ENCODE measurements at places on chromosomes 5 and 9. TPM values are rescaled to one million over a fixed set of nuclear protein-coding genes. Genes with fewer than 3 reads are reported as not detected.

DNA sequence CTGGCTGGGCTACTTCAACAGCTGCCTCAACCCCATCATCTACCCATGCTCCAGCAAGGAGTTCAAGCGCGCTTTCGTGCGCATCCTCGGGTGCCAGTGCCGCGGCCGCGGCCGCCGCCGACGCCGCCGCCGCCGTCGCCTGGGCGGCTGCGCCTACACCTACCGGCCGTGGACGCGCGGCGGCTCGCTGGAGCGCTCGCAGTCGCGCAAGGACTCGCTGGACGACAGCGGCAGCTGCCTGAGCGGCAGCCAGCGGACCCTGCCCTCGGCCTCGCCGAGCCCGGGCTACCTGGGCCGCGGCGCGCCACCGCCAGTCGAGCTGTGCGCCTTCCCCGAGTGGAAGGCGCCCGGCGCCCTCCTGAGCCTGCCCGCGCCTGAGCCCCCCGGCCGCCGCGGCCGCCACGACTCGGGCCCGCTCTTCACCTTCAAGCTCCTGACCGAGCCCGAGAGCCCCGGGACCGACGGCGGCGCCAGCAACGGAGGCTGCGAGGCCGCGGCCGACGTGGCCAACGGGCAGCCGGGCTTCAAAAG lies 36.9 kb upstream of the TTC1 start:
- no peak for DNase-seq

GRCh38 chr5:135145985-135146384 lies 112.0 kb upstream of the PITX1 start:
- DNase-seq, result no peak

DNA sequence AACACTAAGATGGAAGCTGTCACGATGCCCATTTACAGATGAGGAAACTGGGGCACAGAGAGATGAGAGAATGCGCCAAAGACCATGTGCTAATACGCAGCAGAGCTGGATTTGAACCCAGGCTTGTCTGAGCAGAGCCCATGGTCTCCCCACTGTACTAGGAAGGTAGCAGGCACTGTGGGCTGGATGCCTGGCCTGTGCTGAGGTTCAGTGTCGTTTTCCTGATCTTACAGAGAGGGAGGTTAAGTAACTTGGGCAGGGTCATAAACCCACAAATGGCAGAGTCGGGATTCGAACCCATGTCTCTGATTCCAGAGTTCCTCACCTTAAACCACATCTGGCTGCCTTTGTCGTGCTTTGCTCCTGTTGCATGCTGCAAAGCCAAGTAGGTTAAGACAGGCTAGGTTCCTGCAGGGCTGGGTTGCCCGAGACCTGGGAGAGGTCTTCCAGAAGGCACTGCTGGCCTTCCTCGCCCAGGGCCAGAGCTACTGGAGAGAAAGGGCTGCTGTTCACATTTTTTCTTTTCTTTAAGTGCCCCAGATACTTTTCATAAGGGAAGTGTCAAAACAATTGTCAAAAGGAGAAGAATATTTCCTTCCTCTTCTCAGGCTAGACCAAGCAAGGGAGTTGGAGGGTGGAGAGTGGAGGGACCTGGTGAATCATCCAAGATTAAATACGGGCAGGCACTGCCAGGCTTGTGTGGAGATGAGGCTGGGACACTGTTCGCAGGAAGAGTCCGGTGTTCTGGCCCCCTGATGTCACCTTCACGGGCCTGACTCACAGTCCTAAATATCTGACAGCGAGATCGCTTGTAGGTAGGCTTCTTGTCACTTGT lies 3.2 kb downstream of the NEK6 start:
- no peak for DNase-seq

GRCh38 chr5:148342371-148343045 lies 7.1 kb downstream of the SPINK9 start:
- DNase-seq, result no peak

GRCh38 chr5:107470295-107470582 lies 200.5 kb downstream of the EFNA5 start:
- no peak for DNase-seq

GRCh38 chr5:178114325-178115135 lies 1.2 kb downstream of the N4BP3 start:
- no peak for DNase-seq

- DNase-seq, result no peak
Observed at GRCh38 chr5:126366199-126366560, 57.0 kb upstream of the GRAMD2B start.

GRCh38 chr5:7610531-7611177 lies 214.7 kb downstream of the ADCY2 start:
- no peak for DNase-seq

DNA sequence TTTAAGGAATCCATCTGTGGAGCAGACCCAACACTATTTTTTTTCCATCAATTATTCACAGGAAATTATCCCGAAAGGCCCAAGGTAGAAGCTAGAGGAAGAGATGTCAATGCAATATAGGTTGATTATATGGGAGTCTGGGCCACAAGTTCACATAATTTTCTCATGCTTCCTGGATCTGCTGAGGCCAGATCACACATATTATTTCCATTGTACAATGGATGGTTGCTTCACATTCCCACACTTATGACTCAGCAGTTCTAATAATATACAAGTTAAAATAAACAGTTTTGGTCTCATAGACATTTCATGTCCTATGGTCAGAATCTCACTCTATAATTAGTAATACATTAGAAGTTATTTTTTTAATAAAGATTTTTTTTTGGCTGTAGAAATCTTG lies 66.0 kb upstream of the PTPRD start:
- no peak for DNase-seq

- DNase-seq, result peak; percentile 8
Observed at GRCh38 chr9:127283917-127284497, 19.4 kb downstream of the GARNL3 start.

- DNase-seq, result no peak
Observed at GRCh38 chr5:61673007-61673735, 341.1 kb downstream of the ZSWIM6 start.

The MLANA gene
- total RNA-seq, result not detected

The AGPAT2 gene
- total RNA-seq, result 2.4 TPM

The ACOT12 gene
- not detected for total RNA-seq

The MOB3B gene
- total RNA-seq, result 0.76 TPM

The TMEFF1 gene
- total RNA-seq, result not detected

All from naive thymus-derived CD4-positive, alpha-beta T cell (primary cell).